ENCODE measurements at places on chromosomes 6 and 20.

DNA sequence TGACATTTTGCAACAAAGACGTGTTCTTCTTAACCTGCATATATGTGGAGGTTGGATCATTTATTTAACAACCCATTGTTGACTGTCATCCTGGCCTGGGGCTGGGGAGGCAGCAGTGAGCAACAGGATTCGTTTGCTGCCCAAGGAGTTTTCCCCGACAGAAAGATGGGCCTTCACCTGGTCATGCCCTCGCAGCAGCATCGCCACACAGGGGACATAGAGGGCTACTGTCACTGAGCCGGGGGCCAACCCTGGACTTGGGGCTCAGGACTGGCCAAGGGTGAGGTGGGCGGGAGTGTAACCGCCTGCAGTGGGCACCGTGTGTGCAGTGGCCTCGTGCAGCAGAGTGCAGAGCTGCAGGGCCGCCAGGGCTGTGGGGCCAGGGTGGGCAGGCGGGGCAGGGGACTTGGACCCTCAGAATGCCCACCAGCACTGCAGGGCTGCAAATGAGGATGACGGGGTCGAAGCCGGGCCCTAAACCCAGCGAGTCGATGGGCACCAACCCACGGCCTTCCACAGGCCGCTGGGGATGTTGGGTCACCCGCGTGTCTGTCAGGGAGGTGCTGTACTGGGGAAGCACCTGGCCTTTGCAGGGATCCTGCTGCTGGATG is 11.8 kb downstream of the DUSP22 start:
- DNase-seq: no peak

GRCh38 chr6:37535759-37536490 is 36.2 kb upstream of the CCDC167 start:
- DNase-seq: no peak

DNA sequence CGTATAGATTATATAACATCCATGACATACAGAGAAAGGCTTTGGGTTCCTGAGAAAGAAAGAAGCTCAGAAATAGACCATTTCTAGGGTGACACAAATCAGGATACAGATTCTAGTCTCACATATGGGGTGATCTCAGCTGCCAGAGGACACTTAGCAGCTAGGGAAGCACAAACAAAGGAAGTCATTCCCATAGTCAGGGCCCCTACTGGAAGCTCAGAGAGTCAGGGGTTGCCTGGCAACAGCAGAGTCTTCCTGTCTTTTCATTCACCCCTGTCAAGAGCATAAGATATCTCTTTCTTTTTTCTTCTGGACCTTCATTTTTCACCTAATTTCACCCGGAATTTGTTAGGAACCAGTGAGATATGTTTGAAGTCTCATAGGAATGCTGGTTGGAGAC is 81.9 kb upstream of the IYD start:
- DNase-seq: no peak

DNA sequence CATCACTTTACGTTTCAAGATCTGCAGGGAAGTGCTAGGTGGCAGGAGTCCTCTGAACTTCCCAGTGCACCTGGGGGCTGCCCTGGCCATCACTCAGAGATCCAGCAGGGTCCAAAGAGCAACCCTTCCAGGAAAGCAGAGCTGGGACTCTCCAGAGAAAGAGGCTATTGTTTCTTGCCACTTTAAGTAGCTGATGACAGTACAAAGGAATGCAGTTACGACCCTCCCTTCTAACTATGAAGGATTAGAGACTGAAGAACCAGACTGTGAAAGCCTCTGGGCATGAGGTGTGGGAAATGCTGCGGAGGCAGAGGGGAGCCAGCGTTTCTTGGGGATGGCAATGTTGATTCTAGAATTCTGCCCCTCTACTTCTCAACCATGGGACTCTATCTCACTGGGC is 189.1 kb upstream of the SUPT3H start:
- DNase-seq: no peak

- no peak for DNase-seq
These were observed 378.7 kb upstream of the ADGRB3 start for GRCh38 chr6:68256391-68256790.

DNA sequence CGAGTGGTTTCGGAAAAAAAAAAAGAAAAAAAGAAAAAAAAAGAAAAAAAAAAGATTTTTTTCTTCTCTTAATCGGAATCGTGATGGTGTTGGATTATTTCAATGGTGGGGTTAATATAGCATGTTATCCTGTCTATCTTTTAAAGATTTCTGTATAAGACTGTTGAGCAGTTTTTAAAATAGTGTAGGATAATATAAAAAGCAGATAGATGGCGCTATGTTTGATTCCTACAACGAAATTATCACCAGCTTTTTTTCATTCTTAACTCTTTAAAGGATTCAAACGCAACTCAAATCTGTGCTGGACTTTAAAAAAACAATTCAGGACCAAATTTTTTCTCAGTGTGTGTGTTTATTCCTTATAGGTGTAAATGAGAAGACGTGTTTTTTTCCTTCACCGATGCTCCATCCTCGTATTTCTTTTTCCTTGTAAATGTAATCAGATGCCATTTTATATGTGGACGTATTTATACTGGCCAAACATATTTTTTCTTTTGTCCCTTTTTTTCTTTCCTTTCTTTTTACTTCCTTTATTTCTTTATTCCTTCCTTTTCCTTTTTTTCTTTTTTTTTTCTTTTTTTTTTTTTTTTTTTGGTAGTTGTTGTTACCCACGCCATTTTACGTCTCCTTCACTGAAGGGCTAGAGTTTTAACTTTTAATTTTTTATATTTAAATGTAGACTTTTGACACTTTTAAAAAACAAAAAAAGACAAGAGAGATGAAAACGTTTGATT is 3.6 kb downstream of the SOX4 start:
- no peak for DNase-seq

DNA sequence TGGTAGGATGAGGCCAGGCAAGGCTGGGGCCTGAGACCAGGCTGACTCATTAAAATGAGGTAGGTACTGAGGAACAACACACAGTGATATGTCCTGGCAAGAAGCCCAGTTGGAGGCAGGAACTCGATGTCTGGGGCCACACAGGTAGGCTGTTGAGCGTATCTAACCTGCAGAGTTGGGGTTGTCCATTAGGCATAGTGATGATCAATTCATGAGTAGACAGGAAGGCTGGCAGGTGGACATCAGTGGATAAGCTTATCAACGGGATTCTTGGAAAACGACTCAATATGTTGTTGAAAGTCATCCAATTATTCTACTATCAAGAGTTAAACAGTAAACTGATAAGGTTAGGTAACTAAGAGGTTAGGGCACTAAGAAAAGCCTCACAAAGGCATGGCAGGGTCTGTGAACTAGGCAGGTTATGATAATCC is 193.2 kb upstream of the COL21A1 start:
- no peak for DNase-seq

DNA sequence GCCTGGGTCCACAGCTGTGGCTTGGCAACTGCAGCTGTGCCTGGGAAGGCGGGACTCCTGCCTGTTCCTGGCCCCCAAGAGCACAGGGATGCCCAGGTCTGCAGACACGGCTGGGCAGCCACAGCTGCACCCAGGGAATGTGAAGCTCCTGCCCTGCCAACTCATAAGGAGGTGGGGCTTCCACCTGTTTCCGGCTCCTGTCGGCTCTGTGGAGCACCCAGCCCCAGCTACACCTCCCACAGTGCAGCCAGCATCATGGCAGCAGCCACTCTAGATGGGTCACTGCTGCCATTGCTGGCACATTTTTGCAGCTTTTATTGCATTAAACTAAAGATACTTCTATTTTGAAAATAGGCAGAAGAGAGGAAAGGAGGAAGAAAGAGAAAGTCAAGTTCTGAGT is 207.9 kb downstream of the SAMD5 start:
- DNase-seq: no peak

DNA sequence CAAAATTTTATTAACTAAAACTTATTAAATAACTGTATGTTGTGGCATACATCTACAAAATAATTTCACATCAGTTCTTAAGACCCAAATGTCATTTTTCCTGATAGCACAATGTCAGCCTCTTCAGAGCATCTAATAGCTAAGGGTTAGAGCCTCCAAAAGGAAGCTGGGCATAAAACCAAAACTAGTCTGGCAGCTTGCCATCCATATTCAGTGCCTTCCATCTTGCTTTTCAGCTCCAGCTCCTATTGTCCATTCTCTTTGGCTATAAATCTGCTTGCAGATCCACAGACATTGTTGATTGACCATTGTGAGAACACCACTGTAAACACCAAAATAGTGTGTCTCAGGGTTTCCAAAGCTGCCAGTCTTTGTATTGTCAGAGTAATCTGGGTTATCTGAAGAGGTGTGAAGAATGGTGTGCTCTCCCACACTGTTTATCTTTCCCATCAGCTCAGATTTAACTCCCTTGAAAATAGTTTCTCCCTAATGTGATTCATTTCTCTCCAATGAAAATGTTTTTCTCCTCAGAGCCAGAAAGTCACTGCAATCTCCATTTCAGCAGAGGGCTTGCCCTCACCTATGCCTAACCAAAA is 154.8 kb upstream of the KCNQ5 start:
- no peak for DNase-seq

DNA sequence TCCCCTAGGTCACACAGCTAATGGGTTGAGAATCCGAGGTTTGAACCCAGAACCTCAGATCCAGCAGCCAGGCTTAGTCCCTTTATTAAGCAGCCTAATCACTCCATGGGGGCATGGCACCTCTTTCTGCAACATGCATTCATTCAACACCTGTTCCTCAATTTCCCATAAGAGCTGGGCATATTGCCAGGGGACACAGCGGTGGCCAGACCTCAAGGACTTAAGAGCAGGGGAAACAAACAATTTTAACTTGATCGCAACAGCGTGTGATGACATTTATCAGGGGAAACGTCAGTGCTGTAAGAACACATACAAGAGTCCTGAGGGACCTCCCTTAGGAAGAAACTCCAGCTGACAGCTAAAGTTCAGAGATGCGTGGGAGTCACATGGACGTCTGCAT is 267.4 kb upstream of the CDH4 start:
- no peak for DNase-seq

GRCh38 chr6:165880686-165881085 is 217.6 kb upstream of the PDE10A start:
- DNase-seq: no peak

GRCh38 chr6:25027221-25027916 is 91.6 kb upstream of the RIPOR2 start:
- DNase-seq: no peak

DNA sequence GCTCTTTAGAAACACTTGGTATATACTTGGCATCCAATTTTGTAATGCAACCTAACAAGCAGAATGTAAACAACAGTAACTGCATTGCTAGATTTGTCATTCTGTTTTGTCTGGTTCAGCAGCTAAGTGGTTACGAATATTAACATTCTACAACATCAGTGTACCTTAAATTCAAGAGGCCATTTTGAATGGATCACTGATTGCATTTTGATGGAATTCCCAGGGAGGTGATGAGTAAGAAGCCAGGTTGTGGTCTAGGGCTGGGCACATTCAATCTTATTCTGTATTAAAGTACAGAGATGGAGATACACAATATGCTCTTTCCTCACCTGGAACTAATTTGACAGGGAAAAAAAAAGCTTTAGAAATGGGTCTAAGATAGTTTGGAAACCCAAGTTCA is 483.5 kb downstream of the PRKN start:
- no peak for DNase-seq

DNA sequence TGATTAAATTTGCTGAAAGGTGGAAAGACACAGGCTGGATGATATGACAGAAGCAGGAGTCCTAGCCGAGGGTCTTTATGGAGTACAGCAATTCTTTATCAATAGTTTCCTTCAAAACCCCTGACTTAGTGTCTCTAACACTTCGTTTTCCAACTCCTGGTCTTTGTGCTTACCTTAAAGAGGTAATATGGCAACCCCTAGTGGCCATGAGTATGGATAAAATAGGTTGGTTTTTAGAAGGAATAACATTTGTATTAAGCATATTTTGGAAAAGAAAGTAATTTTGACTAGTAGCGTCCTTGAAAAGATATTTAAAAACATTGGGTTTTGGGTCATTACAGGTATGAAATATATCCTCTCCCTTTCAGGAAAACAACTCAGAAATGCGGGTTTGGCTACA is 51.9 kb downstream of the VGLL2 start:
- DNase-seq: no peak

DNA sequence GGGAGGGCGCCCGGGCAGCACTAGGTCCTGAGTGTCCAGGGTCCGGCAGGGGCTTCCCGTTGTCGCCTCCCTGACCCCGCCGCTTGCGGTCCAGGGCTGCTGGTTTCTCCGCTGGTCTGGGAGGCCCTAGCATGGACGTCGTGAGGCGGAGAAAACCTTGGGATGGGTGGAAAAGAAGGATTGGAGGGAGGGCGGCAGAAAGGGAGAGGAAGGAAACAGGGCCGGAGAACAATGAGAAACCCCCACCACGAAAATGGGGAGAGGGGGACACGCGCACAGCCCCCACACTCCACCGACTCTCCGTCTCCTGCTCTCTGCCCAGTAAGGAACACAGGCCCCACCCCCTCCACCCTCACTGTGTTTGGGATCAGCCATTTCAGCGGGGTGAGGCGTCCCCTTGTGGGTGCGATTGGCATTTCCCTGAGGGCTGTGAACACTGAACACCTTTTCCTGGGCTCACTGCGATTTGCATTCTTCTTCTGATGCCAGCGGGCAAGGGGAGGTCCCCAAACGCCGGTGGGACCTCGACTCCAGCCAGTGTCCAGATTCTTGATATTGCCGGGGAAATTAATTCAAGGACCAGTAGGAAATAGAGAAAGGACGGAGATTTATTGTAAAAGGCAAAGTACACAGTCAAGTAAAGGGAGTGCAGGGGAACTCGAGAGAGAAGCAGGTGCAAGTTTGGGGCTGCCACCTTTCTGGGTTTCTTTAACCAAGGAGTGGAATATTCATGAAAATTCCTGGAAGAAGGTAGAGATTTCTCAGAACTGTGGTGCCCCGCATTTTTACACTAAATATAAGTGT is 3.3 kb upstream of the RAET1G start:
- DNase-seq: no peak

DNA sequence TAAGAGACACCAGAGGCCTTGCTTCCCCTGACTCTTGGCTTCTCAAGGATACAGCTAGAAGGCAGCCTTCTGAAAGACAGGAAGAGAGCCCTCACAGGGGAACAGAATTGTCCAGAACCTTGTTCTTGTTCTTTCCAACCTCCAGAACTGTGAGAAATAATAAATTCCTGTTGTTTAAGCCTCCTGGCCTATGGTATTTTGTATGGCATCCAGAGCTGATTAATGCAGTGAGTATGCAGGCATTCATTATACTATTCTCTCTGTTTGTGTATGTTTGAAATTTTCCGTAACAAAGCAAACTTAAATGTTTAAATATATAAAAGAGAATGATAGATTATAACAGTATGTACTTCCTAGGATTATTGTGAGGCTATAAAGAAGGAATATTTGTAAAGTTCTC is 903.4 kb upstream of the FLRT3 start:
- no peak for DNase-seq

- DNase-seq: no peak
These were observed 413.1 kb downstream of the PLCB1 start for GRCh38 chr20:8545212-8545611.
